ENCODE measurements at places on chromosomes 2 and 18. TPM values are rescaled to one million over a fixed set of nuclear protein-coding genes. Genes with fewer than 3 reads are reported as not detected.

IL1R2 gene
- 3.8 TPM for total RNA-seq

SERPINB12 gene
- total RNA-seq, result not detected

PRKD3 gene
- total RNA-seq, result 27.5 TPM

NEB gene
- not detected for total RNA-seq

CYS1 gene
- 0.43 TPM for total RNA-seq

RTP5 gene
- total RNA-seq, result not detected

C1D gene
- 22.3 TPM for total RNA-seq

TNFRSF11A gene
- 6.3 TPM for total RNA-seq

CD8B gene
- not detected for total RNA-seq

All from PC-9 (cell line).